Common myeloid progenitor, CD34-positive (primary cell): ENCODE measurements at places on chromosomes 2 and 18.

DNA sequence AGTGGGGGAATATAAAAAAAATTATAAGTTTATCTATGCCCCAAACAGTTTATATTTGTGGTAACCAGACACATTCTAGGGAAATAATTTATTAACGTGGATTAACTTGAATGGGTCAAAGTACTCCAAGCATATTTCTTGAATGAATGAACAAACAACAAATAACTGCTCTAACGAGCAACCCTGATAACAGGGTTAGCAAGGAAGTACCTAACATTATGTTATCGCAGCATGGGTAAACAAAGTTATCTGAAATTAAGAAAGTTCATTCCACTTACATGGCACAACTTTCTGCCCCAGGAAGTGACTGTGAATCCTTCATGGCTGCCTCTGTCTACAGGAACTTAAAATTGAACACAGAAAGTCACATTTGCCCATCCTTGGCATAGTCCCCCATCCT, 812.9 kb upstream of the ACVR2A start:
- no peak for DNase-seq

DNA sequence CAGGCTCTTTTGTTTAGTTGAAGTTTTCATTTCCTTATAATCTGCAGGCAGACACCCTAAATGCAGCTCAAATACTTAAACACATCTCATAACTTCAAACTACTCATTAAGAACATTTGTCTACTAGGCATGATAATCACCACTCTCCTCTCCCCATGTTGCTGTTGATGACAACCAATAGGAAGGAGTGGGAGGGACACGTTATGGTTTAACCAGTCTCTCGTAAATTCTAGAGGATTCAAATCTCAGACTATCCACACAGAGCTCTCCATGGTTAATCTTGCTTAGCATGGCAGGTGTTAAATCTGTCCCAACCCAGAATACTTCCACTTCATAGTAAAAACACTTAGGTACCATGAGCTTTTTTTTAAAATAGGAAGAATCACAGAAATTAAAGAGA, 127.4 kb upstream of the AQP4 start:
- DNase-seq: no peak

DNA sequence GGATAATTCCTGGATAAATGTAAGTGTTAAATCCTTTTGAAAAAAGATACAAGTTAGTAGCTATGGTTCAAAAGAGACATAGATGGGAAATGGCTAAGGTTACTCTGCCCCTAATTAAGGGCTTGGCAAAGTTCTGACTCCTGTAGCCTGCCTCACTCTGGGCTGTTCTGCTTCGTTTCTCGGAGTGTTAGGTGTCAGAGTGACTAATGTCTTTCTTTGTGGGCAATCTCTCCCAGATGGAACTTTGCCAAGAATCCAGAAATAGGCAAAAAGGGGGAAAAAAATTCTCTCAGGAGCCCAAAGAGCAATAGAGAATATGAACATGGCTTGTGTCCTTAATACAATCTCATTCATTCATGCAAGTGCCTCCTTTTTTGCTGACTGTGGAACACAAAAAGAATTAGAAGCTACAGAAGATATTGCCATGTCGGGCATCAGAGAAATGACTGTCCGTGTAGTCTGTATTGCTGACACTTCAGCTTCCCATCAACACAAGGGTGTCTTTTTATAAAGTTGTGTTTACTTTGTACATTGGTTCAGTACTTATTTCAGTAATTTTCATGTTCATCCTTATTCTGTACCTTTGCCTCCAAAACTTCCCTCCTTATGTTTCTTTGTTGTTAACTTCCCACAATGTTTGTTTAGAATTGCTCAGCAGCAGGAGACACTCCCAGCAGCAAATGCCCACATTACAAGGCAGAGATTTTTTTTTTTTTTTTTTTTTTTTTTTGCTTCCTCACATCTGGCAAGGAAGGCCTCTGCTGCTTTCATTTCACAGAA, 134.0 kb downstream of the FTCDNL1 start:
- DNase-seq: peak; percentile 50

GRCh38 chr18:13570856-13571495, 155.4 kb downstream of the FAM210A start:
- peak; percentile 81 for DNase-seq

DNA sequence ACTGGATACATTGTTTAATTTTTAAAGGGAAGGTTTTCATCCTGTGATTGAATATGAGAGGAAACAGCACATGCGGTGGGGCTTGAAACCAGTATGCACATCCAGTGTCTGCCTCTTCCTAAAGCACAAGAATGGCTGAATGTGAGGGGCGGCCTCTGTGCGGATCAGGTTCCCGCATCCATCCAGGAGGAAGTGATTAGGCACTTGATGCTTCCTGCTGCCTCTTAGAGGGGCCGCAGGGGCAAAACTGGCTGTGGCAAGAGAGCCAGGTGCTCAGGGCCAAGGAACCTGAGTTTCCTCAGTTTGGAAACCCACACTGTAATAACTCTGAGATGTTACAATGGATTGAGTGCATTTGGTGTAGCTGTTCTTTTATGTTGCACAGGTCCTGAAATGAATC, 48.8 kb downstream of the THNSL2 start:
- peak; percentile 40 for DNase-seq

- DNase-seq: no peak
These were observed 5.0 kb upstream of the TET3 start for GRCh38 chr2:73979686-73980085.

DNA sequence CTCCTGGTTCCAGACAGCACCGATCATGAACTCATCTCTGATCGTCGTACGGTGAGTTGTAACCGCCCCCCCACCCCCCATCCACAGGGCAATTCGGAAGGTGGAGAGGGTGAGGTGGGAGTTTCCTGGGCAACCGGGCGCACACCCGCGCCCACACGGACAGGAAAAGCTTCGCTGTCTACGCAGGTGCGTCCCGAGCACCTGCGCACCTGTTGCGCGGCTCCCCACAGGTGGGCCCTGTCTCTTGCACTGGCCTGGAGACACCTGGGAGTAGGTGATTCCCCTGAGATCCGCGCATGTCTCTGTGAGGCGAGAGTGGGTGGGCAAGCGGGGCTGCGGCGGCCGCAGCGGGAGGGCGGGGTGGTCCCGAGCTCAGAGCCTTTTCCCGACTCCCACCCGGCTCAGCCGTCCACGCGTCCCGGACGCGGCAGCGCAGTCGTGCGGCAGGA, 459 bp upstream of the ATP6V1C2 start:
- no peak for DNase-seq

DNA sequence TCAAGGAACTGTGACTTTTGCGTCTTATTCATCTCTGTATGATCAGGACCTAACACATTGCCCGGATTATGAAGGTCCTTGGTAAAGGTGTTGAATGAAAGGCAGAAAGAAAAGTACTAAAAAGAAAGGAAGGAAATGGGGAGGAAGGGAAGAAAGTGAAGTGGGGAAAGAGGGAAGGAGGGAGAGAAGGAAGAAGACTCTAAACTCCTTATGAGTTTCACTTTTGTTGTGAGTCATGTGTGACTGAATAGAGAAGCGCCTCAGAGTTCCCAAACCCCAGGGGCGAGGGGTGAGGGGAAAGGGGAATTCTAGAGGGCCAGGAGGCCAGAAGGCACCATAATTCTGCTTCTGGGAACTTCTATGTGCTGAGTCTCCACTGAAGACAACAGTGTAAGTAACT, 30.9 kb upstream of the OSBPL6 start:
- DNase-seq: no peak

DNA sequence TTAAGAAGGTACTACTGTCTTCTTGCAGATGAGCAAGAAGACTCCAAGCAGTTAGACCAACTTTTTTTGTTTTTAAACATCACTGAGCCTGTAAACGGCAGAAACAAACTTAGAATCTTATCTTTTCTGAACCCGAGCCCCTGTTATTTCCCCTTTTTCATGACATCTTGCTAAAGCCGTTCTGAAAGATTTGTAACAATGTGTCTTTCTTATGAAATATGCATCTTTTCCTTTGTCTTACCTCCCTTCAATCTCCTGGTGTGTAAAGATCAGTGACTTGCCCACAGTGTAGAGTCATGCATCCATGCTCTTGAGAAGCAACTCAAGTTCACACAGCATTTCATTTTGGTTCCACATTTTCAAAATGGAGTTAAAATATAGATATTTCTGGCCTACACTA, 288.8 kb upstream of the CELF4 start:
- DNase-seq: peak; percentile 73

DNA sequence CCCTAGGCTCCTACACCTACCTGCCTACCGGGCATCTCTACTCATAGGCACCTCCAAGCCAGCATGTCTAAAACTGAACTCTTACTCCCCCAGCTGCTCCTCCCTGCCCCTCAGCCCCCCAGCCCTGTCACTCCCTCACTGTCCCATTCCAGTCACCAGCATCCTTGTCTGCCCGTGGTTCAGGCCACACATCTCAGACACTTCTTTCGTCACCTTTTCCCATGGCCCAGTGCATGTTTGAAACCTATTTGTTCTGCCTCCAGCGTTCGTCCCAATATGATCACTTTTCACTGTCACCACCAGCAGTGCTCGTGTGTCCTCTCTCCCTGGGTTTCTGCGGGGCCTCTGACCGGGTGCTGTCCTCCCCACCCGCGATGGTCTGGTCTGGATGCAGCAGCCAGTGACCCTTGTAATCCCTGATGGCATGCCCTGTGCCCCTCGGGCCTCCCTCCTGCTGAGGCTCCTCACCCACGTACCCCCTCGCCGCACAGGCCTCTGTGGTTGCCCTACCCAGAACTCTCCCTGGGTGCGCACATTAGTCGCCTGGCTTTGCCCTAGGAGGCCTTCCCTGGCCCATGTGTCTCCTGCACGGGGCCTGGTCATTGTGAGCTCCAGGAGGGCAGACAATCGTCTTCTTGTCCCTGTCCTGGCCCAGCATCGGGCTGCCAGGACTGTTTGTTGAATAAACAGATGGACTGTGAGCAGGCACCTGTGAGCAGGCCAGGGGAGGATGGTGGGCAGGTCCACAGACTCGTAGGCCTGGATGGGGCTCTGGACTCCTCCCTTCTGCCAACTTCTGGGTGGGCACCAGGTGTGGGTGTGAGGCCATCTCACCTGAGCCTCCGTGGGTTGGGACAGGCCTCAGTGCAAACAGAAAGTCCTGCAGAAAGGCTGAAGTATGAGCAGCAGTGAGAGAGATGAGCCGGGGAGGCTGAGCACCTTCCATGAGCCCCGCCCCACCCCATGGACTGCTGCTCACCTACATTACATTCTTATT, 15.5 kb downstream of the LDLRAD4 start:
- no peak for DNase-seq

- no peak for DNase-seq
These were observed 783.3 kb downstream of the PLCL1 start for GRCh38 chr2:198587741-198588140.

GRCh38 chr18:55097456-55098170, 138.4 kb upstream of the CCDC68 start:
- no peak for DNase-seq

GRCh38 chr2:101956465-101957438, 35.0 kb upstream of the IL1R2 start:
- DNase-seq: no peak

GRCh38 chr2:238720232-238720672, 127.6 kb upstream of the TWIST2 start:
- peak; percentile 74 for DNase-seq

DNA sequence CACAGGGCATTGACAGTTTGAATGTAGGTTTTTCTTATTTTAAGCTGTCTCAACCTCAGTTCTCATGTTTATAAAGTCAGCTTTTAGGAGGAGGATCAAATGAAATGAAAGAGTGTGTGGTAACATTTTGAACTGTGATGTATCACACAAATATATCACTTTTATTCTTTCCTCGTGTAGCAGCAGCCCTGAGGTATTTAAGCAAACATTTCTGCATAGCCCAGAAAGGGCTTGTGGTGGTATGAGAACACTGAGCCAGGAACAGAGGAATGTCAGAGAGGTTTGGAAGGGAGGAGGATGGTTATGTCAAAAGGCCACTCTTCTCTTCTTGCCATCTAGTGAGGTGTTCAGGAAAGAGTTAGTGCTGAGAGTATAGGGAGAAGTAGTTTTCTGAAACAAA, 150.2 kb downstream of the PARD3B start:
- DNase-seq: no peak
